ENCODE measurements at places on chromosomes 7 and 10.

DNA sequence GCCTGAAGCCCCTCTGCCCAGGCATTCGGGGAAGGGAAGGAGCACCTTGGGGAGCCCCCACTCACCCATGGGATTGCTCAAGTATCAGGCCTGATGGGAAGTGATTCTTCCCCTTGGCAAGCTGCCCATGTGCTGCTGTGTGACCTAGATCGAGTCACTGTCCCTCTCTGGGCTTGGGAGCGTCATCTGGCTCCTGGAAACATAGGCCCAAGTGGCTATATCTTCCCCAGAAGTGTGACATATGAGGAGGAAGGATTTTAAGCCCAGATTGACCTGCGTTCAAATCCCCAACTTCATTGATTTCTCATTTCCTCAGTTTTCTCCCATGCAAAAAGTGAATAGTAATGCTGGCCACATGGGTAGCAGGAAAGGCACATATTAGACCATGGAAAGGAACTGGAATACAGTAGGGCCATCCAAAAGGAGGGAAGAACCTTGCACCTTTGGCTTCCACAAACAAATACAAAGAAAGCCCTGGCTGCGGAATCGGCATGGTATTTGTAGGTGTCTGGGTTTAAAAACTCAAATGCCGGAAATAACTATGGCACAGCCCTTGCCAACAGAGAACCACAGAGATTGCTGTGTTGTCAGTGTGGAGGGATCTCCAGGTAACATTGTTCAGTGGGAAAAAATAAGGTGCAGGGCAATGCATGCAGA is 169.5 kb upstream of the ZMIZ1 start:
- DNase-seq, result no peak

DNA sequence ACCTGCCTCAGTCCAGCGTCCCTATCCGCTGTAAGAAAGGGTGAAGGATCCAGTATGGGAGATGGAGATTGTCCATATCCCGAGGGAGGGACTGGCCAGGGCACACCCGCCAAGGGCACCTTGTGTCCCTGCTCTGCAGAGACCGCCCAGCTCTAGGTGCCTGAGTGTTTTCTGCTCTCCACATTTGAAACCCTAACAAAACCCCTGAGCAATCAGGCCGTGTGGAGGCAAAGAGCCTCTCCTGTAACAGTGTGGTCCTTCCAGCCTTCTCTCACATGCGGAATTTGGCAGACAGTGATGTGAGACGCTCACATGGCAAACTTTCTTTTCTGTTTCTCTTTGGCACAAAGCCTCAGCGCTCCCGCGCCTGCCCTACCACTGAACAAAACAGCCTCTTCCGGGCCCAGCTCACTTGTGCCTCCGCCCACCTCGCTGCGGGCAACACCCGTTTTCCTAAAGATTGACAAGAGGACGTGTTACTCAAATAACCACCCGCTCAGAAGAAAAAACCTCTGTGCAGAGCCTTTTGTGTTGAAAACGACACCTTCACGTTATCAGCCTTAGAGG is 514.8 kb downstream of the DNAJB6 start:
- DNase-seq, result peak; percentile 78

- no peak for DNase-seq
Observed at GRCh38 chr7:99125505-99125865, 18.4 kb downstream of the SMURF1 start.

DNA sequence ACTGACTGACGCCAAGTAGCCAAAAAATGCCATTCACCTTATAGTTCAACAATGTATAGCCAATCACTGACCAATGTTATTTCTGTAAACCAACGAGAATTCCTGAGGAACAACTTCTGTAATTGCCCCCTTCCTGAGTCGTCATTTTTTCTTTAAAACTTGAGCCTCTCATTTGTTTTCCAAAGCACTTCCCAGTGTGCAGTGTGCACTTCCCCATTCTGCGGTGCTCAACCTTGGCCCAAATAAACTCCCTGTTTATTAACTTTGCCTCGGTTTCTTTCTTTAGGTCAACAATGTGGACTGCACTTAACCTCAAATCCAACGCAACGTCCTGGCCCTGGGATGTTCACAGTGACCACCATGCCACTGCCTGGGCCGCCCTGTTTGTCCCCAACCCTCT is 15.1 kb downstream of the PKD1L1 start:
- no peak for DNase-seq

GRCh38 chr10:43125881-43126731 is 12.1 kb upstream of the CSGALNACT2 start:
- no peak for DNase-seq

- no peak for DNase-seq
Observed at GRCh38 chr10:130913844-130914243, 397.7 kb downstream of the TCERG1L start.

- no peak for DNase-seq
Observed at GRCh38 chr10:48523212-48523819, 81.6 kb downstream of the ARHGAP22 start.

DNA sequence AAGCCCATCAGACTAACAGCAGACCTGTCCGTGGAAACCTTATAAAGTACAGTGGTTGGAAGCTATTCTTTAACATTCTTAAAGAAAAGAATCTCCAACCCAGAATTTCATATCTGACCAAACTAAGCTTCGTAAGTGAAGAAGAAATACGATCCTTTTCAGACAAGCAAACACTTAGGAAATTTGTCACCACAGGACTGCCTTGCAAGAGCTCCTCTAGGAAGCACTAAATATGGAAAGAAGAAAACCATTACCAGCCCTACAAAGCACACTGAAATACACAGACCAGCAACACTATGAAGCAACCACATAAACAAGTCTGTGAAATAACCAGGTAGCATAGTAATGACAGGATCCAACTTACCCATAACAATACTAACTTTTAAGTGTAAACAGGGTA is 177.7 kb upstream of the PRSS1 start:
- DNase-seq, result no peak

- DNase-seq, result no peak
Observed at GRCh38 chr7:87878208-87878735, 2.0 kb downstream of the DBF4 start.

DNA sequence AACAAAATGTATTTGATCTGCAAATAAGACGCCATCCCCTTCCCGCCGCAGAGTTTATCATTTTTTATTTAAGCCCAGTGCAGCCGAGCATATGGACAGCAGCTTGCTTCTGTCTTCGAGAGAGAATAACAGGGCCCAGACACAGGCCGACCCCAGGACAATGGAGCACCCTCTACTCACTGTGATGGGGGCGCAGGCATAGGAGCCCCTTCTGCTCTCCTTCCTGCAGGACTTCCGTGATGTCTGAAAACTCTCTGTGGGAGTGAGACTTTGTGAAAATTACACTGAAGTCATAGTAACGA is 134.8 kb downstream of the OAT start:
- DNase-seq, result no peak

DNA sequence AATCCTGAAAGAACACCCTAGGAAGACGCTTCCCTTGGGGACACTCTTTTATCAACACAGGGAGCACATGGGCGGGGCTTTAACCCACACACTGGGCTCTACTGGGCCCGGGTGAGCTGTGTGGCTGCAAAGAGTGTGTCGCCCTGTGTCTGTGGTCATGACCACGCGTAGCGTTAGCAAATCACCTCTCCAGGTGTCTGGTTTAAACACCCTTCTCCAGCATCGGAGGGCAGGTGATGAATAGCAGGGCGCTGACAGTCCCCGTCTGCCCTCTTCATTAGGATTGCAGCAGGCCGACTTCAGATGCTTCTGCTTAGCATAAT is 127.7 kb downstream of the ADARB2 start:
- no peak for DNase-seq

GRCh38 chr7:112154690-112155089 is 51.5 kb downstream of the DOCK4 start:
- DNase-seq, result no peak

DNA sequence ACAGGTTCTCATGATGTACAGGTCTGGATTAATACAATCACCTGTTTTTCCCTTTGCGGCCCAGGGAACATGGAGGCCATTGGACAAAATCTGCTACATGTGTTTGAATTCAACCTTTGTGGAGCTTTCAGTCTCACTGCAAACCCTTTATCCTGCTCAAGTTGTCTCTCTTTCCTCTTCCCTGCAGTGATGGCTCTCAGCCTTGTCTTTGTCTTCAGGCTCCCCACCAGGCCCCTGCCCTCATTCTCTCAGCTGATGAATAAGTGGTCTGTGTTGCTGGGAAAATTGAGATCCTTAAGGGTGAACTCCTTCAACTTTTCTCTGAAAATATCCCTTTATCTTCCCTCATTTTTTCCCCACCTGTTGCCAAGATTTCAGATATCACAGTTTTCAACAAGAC is 791.2 kb downstream of the GRID1 start:
- DNase-seq, result no peak

DNA sequence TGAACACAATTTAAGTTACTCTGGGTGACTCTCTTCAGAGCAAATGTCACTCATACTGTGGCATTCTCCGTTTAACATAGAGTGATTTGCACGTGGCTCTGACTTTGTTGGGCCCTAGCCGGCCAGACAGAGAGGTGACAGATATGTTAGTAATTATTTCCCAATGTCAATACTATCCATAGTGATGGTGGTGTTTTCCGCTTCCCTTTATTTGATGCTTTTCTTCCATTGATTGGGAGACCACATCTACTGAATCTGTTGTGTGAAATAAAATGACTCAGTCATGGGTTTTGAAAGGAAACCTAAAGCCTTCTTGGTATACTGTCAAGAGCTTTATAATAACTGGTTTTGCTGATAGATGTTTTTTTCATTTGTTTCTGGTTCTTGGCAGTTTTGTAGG is 7.4 kb downstream of the AVL9 start:
- peak; percentile 38 for DNase-seq

DNA sequence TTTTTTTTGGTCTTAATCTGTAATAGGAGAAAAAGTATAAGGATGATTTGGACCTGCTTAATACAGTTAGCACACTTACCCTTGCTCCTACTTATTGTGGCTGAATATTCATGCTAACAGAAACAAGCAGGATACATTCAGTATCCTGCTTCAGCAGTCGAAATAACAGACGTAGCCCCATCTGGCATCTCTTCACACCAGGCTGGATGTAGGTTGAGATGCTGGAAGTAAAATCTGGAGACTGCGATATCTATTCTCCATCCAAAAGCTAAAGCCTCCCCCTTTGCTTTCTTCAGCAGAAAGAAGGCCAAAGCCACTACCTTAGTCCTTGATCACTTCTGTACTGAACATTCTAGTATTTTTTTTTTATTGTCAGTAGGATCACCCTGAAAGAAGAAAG is 537.4 kb downstream of the AUTS2 start:
- DNase-seq, result no peak

DNA sequence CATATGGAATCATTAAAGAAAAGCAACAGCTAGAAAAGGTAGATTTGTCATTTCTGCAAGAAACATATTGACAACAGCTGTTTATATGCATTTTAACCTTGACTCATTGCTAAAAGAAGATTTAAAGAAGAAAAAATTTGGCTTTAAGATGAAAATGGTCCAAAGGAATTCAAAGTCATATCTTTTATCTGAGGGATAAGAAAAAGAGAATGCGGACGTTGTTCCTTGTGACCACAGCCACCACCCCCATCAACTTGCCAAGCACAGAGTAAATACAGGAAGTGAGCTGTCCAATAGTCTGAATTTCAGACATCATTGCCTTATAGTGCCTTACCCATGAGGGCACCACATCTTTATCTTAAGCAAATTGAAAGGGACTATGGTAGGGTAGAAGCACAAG is 7.3 kb upstream of the CRPPA start:
- no peak for DNase-seq

GRCh38 chr10:113153493-113154102 is 203.6 kb downstream of the TCF7L2 start:
- DNase-seq, result no peak

GRCh38 chr7:131105799-131106680 is 221.6 kb upstream of the MKLN1 start:
- DNase-seq, result peak; percentile 81

All from activated CD4-positive, alpha-beta T cell treated with anti-CD3 and anti-CD28 coated beads, Interleukin-2, amount 50 U/mL, for 48 hours (primary cell).